ENCODE measurements at places on chromosomes 16 and 17.
A peak's percentile ranks its signal among the peaks of the same experiment; 100 is the strongest.

DNA sequence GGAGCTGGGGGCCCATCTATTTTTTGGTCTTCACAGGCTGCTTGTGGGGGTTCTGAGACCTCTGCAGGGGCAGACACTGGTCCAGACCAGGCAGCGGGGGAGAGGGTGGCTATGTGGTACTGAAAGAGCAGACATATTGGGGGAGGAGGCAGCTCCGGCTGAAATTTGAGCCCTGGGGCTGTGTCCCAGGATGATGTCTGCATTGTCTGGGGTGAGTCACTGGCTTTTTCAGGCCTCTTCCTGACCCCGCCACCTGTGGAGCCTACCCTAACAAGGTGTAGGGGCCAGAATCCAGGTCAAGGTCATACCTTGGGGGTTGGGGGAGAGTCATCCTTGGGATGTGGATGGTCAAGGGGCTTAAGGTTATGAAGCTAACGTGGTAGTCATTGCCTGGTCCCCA lies 2.4 kb downstream of the CORO6 start:
- no peak for DNase-seq

- no peak for DNase-seq
These were observed 46.3 kb downstream of the ABCC12 start for GRCh38 chr16:48109475-48109874.

GRCh38 chr17:4673986-4674684 lies 29.8 kb downstream of the PELP1 start:
- DNase-seq: no peak

DNA sequence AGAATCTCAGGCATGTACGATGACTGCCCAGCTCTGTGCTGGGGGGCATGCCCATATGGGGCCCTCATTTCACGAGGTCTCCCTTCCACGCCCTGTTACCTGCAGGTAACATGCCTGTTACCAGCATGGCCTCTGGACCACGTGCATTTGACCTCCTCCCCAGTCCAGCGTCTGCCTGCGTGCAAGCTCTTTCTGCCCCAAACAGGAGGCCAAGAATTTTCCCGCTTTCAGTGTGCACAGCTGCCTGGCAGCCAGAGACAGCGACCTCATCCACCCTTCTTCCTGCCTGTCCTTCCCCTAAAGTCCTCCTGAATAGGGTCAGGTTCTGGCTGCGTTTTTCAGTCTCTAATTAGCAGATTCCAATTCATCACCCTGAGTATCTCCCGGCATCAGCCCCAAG lies 306.5 kb upstream of the ZFHX3 start:
- no peak for DNase-seq

DNA sequence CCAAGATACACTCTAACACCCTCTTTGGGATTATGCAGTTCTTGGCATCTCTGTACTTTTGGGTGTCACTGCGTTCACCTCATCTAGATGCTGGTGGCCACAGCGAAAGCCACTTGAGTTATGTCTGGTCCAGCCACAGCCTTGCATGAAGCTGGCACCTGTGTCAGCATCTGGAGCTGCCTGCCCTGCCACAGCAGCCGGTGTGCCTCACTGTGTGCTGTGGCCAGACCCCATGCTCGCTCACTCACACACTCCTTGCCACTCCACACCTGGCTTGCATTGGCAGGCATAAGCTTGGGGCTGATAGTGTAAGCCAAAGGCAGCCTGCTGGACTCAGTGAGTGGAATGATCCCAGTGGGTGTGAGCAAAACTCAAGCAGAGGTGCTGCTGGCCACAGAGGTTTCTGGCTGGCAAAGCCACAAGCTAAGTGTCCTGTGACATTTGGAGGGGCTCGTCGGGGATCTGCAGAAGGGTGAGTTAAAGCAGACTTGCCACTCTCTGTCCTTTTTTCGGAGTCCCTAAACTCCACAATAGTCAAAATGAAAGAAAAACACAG lies 442.7 kb upstream of the CDH8 start:
- DNase-seq: no peak

DNA sequence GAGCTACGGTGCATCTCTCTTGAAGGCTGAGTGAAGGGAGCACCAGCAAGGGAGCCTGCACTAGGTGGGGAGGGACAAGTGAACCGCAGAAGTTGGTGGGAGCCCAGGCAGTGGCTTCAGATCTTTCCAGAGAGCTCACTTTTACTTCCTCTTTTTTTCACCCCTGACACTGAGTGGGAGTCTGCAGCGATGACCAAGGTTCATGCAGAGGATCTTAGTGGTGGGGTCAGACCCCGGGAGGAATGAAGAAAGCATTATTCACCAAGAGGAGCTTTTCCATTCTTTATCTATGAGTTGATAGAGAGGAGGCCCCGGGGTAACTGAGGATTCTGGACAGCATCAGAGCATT lies 3.0 kb upstream of the CCL2 start:
- no peak for DNase-seq

- no peak for DNase-seq
These were observed 29.4 kb upstream of the SLC13A2 start for GRCh38 chr17:28443901-28444638.

DNA sequence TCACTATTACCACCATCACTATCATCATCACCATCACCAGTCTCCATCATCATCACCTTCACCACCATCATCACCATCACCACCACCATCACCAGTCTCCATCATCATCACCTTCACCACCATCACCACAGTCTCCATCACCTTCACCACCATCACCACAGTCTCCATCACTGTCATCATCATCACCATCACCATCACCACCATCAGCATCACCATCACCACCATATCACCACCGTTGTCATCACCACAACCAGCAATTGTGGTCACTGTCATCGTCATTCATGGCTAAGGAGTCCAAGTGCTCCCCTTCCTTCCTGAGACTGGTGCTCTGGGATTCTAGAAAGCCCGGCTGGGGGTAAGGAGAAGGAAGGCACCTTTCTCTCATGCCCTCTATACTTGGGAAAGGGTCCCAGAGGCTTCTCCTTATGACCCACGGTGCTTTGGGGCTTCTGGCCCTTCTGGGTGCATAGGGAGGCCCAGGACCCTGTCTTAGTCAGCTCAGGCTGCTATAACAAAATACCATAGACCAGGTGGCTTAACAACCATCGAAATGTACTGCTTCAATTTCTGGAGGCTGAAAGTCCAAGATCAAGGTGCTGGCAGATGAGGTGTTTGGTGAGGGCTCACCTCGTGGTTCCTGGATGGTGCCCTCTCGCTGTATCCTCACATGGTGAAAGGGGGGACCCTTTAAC lies 93.4 kb upstream of the GSE1 start:
- no peak for DNase-seq

DNA sequence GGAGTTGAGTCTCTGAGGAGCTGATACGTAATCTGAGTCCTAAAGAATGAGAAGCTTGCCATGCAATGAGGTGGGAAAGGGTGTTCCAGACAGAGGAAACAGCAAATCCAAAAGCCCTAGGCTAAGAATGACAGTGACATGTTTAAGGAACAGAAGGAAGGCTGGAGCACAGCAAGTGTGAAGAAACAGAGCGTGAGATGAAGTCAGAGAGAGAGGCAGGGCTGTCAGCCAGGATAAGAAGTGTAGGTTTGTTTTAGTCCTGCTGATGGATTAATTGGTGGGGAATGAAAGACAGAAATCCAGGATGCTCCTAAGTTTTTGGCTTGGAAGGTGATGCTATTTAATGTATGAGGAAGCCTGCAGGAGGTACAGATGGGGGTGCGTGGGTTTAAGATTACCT lies 14.5 kb downstream of the MMP28 start:
- DNase-seq: no peak

DNA sequence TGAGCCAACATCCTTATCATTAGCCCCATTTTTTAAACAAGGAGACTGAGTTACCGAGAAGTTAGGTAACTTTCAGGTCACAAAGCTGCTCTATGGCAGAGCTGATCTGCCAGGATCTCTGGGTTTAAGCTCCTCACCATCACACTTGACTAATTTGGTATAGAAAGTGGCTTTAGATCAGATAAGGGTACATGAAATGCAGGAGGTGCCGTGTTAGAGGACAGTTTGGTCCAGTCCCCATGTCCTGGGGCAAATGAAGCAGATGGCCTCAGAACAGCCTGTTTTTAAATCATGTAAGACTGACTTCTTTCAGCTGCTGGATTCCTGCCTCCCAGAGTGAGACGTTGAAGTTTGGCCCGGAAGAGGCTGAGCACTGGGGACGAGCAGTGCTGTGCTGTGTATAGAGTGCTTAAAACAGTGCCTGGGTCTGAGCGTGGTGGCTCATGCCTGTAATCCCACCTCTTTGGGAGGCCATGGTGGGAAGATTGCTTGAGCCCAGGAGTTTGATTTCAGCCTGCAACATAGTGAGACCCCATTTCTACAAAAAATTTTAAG lies 187.0 kb upstream of the CACNG3 start:
- no peak for DNase-seq

- DNase-seq: no peak
These were observed 2.6 kb downstream of the CA7 start for GRCh38 chr16:66846831-66847230.

- no peak for DNase-seq
These were observed 66.8 kb downstream of the C16orf78 start for GRCh38 chr16:49440156-49441065.

GRCh38 chr16:22928882-22929435 lies 115.0 kb downstream of the HS3ST2 start:
- no peak for DNase-seq

DNA sequence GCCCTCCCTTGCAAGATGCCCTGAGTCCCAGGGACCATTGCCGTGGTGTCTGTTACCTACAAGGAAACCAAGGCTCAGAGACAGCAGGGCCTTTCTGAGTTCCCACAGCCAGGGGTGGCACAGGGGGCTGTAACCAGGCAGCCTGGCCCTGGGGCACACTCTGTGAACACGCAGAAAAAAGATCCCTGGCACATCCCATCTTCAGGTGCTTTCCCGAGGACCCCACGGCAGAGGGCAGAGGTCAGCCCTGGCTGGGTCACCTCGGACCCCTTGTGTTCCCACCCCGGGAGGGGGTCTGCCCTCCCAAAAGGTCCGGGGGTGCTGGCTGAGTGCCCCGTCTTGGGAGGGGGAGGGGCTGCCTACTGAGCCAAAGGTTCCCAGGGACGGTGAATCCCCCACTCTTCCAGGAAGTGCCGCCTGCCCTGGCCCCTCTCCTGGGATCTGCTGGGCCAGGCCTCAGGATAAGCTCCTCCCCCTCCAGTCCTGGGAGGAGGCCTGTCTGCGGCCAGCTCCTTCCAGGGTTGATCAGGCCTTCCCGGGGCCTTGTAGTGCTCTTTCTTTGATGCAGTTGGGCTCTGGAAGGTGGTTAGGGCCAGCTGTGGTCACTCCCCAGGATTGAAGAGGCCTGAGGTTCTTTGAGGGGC lies 8.1 kb downstream of the GLIS2 start:
- DNase-seq: no peak

- DNase-seq: no peak
These were observed 5.4 kb upstream of the MMD start for GRCh38 chr17:55426851-55427586.

DNA sequence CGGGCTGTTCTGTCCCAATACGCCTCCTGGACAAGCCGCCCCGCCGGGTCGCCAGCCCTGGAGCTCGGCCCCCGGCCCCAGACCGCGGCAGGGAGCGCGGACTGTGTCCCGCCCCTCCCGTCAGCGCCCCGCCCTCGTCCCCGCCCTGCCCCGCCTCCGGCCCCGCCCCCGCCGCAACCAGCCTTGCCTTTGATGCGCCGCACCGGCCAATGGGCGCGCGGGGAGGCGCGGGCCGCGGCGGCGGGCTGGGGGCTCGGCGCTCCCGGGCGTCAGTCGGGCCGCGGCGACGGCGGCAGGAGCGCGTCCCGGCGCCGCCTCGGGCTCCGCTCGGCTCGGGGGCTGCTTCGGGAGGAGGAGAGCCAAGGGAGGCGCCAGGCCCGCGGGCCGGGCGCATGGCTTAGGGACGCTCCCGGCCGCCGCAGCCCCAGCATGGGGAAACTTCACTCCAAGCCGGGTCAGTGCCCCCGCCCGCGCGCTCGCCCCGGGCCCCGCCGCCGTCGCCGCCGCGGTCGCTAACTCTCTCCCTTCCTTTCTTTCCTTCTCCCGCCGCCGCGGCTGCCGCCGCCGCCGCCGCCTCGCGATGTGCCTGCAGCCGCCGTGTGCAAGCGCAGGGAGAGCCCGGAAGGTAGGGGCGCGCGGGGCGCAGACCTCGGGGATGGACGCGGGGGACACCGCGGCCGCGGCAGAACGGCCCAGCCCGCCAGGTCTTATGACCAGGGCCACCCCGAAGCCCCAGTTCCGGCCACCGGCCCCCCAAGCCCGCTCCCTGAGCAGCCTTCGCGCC lies at the start of gene NKD1:
NKD1 (plus strand) TSS at position 272 of the 784 bp plus-strand sequence; CDS start at position 430, 158 bp downstream.
- DNase-seq: peak; percentile 19

GRCh38 chr17:38451840-38452529 lies 23.7 kb downstream of the ARHGAP23 start:
- no peak for DNase-seq

DNA sequence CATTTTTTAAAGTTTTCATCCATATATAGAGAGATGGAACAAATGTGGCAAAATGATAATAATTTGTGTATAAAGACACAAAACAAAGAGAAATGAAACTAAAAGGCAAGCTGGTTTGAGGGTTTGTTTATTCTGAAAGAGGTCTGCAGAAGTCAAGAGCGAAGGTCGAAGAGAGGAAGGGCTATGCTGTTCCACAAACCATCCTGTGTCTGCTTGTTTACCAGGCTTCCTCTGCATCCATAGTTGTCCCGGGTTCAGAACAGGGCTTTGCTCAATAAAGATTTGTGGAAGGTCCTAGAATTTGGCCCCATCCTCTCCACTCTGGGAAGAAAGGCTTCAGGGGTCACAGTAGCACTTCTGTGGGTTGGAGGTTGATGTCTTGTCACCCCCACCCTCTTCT lies 2.4 kb upstream of the MARVELD3 start:
- no peak for DNase-seq

- no peak for DNase-seq
These were observed 15.2 kb upstream of the MARCHF10 start for GRCh38 chr17:62823111-62823893.

DNA sequence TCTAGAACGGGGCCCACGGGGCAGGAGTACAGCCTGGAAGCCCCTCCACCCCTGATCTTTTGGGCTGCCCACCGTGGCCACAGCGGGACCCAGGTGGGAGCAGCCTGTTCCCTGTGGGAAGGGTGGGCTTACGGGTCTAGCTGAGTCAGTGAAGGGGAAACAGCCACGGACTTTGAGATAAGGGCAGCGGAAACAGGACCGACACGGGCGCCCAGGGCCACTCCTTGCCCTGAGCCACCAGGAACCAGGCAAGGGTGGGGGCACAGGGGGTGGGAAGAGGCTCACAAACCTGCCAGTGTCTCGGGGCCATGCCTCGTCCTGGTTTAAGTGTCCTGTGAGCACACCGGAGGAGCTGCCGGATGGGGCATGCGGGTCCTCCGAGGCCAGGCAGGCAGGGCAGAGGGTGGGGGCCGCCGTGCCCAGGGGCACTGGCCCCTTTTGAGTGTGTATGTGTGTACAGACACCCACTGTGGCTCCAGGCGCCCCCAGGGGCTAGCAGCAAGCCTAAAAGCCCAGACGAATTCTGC lies 47.6 kb upstream of the PVALEF start:
- DNase-seq: no peak

DNA sequence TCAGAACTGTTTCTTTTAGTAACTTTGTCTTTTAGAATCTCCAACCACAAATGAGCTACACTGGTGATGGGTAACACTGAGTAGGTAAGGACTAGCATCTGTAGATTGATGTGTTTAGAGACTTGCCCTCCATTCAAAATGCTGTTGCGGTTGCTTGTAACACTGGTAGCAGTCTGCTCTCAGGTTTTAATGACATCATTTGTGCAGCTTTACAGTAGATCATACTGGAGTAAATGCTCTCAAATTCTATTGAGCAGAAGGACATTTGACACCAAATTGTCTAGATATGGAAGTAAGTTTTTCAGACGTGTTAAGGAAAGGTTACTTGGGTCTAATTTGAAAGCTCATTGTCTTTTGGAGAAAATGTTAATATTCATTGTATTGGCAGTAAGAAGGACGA lies 98.8 kb downstream of the NLK start:
- DNase-seq: no peak
